ENCODE measurements at places on chromosomes 2 and 18.

GRCh38 chr2:40668425-40668824, 216.5 kb upstream of the SLC8A1 start:
- DNase-seq = no peak

DNA sequence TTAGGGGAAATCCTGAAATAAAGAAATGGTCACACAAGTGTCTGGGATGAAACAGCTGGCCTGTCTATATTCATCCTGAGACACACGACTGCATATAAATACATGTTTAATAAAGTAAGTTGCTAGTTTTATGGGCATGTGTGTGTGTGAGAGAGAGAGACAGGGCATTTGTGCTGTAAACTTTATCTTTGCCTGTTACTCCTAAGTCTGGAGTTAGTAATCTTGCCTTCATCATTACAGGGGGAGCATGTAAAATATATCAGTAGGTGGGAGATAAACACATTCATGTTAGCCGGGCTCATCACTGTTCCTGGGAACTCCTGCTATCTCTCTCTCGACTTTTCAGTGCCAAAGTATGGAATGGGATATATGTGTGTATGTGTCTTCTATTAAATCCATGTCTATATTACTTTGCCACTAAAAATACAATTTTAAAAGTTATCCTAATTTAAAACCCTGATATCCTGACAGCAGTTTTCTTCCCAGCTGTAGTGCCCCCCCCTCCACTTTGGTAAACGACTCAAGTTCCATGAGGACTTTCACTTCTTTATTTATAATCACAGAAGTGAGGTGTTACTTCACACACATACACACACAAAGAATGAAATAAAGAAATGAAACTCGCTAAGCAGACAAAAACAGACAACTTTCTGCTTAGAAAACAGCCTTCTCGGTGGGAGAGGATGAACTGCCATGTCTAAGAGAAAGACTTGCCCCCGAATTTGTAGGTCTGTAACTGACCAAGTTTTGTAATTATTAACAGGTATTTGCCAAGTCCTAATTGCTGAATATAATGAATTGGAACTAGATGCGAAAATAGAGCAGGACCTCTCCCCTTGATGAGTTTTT, 947 bp downstream of the ZEB2 start:
- DNase-seq = peak; percentile 51

DNA sequence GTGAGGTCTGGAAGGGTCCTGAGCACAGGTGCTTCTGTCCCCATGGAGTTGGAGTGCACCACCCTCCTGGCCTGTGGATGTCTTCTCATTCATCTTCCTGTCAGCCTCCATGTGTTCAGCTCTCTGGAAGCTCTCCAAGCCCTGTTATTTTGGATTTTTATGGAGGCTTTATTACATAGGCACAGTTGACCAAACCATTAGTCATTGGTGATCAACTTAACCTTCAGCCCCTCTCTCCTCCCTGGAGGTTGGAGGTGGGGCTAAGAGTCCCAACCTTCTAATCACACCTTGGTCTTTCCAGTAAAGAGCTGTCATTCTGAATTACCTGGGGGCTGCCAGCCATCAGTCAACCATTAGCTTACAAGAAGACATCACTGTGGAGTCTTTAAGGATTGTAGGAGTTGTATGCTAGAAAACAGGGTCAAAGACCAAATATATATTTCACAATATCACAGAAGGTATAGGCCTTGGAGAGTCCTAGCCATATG, 7.5 kb upstream of the MCFD2 start:
- DNase-seq = no peak

- no peak for DNase-seq
Measured at GRCh38 chr2:98909317-98910211, 26.5 kb downstream of the CRACDL start.

DNA sequence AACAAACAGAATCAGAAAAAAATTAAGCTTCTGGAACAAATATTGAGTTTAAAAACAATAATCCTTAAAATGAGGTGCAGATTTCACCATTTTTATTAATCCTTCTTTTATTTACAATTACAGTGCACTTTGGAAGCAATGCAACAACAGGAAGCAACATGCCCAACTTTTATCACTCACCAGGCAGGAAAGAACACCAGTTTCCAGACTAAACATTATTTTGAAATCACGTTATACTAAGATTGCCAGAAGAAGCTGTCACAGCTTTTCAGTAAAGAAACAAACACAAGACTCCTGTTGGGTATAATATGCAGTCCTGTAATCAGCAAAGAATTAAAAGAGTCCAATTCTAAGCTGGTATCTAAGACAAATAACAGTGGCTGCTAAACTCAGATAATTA, 137.9 kb upstream of the ZC3H15 start:
- DNase-seq = no peak

DNA sequence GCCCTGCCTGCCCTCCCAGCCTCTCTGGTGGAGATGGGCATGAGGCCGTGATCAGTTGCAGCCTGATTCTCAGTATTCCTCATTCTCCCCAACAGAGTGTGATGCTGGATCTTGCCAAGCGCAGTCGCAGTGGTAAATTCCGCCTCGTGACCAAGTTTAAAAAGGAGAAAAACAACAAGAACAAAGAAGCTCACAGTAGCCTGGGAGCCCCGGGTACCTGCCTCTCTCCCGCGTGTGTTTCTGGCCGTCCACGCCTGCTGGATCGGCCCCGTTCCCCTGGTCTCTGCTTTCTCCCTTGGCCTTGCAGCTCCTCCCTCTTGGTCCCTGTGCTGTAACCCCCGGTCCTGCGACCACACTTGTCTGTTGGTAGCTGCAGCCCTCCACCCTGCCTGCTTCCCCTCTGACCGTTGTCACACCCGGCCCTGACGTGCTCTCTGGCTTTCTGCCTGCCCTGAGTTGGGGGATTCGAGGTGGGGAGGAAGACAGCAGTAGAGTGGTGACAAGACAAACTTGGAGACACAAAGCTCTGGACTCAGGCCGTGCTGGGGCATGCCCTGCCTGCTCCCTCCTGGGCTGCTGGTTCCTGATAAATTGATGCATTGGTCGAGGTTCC, 99.5 kb downstream of the USP40 start:
- DNase-seq = no peak

- DNase-seq = no peak
Measured at GRCh38 chr2:168234407-168235085, 12.8 kb downstream of the STK39 start.

DNA sequence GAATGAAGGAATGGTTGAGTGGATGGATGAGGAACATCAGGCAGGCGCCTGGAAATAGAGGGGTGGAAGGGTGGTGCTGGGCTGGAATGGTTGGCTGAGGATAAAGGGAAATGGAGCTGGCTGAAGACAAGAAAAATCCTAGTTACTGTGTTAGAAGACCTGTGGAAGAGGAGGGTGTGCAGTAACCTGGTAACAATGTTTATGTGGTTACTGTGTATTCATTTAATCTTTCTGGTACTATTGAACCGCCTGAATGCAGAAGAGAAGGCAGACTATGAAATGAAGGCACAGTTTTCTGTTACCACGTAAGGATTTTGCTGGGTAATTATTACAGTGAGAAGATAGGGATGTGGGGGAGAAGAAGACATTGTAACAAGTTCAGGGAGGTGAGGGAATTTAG, 110.3 kb upstream of the MGAT5 start:
- DNase-seq = no peak

GRCh38 chr2:69143748-69144360, 130.9 kb downstream of the ANTXR1 start:
- DNase-seq = no peak

DNA sequence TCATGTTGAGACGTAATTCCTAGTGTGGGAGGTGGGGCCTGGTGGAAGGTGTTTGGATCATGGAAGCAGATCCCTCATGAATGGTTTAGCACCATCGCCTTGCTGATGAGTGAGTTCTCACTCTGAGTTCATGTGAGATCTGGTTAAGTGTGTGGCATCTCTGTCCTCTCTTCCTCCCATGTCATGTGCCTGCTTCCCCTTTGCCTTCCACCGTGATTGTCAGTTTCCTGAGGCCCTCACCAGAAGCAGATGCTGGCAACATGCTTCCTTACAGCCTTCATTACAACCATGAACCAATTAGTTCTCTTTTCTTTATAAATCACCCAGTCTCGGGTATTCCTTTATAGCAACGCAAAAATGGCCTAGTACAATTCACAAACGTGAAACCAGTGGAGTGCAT, 14.6 kb upstream of the MCM6 start:
- DNase-seq = no peak

DNA sequence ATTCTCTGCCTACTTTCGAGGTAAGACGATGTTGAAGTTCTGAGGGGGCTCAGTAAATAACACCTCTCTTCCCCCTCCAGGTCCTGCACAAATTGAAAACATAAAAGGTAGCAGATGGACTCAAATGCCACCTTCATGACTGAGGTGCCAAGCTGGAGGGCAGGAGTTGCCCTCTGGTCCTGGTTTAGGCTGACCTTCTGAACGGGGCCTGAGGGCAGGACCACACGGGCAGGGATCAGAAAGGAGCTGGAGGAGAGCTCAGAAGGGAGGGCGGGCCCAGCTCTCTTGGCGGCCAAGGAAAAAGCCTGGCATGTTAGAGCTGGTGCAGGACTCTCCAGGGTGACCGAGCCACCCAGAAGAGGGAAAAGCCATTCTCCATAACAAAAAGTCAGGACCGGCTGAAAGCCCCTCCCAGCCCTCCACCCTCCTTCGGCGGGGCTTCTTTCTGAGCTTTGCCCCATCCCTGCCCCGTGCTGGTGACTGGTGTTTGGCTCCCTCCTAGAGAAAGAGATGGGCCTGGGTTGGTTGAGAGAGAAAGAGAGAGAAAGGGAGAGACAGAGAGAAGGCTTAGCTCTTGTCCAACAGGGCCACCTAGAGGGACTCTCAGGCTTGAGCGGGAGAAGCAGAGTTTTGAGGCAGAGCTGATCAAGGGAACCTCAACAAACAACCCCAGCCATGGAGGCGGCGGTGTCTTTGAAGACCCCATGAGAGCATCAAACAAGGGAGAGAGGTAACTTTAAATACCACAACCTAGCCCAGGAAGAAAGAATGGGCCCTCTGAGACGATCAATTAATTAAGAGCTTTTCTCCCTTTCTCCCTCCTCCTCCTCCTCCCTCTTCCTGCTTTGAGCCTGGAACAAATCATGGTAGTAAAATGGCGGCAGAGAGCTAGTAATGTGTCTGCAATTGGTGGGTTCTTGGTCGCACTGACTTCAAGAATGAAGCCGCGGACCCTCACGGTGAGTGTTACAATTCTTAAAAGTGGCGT, 50.8 kb downstream of the WIPF1 start:
- DNase-seq = peak; percentile 38

- no peak for DNase-seq
Measured at GRCh38 chr2:9549420-9549819, 6.2 kb downstream of the ADAM17 start.

DNA sequence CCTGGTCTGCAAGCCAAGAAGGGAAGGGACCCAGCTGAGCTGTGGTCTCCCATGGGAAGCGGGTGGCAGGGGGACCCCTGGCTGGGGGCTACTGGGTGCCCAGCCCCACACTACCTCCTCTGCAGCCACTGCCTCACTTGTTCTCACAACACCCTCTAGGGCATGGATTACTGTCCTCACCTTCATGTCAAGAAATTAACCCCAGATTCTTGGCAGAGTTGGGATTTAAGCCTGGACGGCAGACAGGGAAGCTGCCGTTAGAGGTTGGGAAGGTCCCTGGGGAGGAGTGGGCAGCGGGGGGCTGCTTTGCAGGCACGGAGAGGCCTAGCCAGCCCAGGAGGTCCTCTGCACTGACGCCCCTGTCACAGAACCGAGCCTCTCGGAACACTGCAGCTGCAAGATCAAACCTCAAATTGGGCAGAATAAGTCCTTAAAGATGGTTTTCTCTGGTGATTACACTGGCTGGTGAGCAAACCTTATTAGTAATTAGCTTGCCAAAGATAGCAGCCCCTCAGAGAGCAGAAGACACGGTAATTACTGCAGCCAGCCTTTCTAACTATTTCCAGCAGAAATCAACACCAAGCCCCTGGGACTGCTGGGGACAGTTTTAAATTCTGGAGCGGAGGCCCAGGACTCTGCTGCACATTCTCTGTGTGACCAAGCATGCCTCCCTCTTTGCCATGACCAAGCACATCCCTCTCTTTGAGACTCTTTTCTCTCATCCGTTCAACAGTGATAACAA, 35.9 kb downstream of the KCNF1 start:
- DNase-seq = no peak

DNA sequence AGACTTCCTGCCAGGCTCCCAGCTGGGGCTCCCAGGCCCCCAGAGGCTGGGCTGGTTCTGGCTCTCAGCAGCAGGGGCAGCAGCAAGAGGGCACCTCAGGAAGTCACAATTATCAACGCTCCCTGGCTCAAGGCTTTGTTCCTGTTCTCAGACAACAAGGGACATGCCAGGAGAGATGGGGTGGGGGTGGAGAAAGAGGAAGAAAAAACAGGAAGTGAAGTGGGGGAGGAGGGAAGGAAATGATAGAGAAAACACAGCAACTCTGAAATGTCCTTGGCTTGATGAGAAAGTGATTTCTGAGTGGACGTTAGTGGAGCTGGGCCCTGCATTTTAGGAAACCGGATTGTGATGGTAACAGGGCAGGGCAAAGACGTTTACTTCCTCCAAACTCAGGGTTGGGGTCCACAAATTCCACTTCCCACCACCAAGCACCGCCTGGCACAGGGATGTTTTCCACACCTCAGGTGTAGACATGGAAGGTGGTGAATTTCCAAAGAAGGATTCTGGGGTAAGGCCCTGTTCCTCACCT, 40.4 kb downstream of the CYRIA start:
- no peak for DNase-seq

- DNase-seq = no peak
Measured at GRCh38 chr2:56962673-56963072, 778.9 kb downstream of the CCDC85A start.

GRCh38 chr18:62715436-62715758, at the start of gene PHLPP1:
PHLPP1 (plus strand) TSS chr18:62715541; CDS start chr18:62715684, 143 bp downstream.
- no peak for DNase-seq

- peak; percentile 85 for DNase-seq
Measured at GRCh38 chr18:623761-624620, 27.2 kb downstream of the CLUL1 start.

DNA sequence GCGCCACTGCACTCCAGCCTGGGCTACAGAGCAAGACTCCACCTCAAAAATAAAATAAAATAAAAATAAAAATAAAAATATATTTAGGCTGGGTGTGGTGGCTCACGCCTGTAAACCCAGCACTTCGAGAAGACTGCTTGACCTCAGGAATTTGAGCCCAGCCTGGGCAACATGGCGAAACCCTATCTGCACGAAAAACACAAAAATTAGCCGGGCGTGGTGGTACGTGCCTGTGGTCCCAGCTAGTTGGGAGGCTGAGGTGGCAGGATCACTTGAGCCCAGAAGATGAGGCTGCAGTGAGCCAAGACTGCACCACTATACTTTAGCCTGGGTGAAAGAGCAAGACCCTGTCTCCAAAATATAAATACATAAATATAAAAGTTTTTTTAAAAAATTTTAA, 6.4 kb downstream of the RTN4 start:
- DNase-seq = no peak

All from K562 (cell line).